ENCODE measurements at places on chromosomes 6 and 20.

DNA sequence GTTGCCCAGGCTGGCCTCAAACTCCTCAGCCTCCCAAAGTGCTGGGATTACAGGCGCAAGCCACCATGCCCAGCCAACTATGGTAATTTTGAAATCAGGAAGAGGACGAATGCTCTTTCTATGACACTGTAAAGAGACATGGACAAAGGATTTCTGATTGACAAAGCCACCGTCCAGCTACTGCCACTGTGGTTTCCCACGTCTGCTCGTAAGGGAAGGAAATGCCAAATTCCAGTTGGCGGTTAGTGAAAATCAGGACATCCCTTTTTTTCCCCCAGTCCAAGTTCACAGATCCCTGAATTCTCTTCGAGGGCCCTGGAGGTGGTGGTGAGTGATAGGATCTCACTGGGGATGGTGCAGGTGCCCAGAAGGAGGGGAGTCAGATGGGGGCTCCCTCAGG lies 31.2 kb downstream of the SNAI1 start:
- DNase-seq, result no peak

GRCh38 chr6:3072798-3073197 lies 4.5 kb downstream of the RIPK1 start:
- DNase-seq, result no peak

DNA sequence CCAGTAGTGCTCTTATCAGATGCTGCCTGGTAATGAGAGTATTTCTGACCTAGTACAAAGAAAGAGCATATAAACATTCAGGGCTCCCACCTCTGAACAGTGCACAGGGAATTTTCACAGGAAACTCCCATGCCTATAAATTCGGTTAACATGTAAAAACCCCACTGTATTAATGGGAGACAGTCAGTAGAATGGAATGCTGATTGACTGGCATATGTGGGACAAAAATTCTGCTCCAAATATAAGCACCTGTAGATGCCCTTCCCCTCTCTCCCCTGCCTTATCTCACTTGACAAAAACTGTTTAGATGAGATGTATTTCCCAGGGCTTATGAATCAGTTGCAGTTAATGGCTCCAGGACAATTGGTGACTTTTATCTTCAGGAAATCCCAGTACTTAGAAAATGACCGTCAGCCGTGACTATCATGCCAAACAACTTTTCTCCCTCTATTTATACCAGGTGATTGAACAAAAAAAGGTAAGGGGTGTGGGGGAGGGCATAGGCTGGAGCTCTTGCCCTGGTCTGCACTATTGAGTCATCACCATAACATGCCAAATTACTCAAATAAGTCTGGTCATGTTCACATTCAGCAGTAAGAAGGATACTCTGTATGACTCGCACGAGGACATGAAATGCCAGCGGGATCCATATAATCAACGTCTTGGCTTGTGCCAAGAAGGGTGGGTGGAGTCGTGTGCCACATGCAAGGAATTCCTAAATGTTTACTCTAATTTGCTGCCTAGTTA lies 176.4 kb upstream of the BMP2 start:
- DNase-seq, result peak; percentile 74

GRCh38 chr6:151652325-151652724 lies 155.2 kb upstream of the ESR1 start:
- no peak for DNase-seq

GRCh38 chr20:62192635-62193034 lies 9.8 kb downstream of the MTG2 start:
- no peak for DNase-seq

- no peak for DNase-seq
These were observed 33.7 kb downstream of the EYA4 start for GRCh38 chr6:133274813-133275212.

GRCh38 chr6:37059344-37060194 lies 54.1 kb downstream of the FGD2 start:
- peak; percentile 97 for DNase-seq

DNA sequence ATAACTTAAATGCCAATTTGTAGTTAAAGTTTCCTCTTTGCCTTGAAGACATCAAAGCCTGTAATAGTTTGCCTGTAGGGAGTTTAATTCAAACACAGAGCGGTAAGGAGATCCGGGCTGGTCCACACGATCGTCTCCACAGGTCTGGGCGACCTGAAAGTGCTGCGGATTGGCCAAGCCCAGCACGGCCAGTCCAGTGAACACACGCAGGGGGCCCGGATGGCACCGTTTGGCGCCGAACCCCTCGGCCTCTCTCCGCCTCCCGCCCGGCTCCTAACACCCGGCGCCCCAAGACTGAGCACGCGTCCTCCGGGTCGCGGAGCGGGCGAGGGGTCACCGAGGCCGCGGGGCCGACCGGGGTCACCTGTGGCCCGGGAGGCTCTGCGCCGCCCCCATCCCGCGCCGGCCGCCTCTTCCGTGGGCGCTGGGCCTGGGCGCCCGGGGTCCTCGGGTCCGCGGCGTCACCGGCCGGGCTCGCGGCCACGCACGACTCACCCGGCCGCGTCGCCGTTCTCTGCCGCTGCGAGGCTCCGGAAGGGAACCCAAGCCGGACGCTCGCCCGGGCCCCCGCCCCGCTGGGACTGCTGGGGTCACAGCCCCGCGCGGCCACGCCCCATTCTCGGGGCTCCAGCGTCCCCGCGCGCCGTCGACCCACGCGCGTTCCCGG lies 481 bp downstream of the SERPINB6 start:
- DNase-seq, result peak; percentile 27

- no peak for DNase-seq
These were observed 39.7 kb downstream of the FRMD1 start for GRCh38 chr6:168039301-168039700.

DNA sequence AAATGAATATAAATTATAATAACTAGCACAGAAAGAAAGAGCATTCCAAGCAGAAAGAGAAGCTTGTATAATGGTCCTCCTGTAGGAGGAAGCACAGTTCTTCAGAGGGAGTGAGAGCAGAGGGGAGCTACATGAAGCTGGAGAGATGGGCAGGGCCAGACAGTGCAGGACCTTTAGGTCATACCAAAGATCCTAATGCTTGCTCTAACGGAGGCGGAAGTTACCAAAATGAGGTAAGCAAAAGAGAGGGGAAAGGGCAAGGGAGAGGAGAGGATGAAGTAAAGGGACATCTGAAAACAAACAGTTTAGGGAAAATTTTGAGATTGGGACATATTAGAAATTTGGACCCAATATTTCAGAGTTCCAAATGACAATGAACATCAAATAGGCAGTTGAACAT lies 50.2 kb downstream of the HBS1L start:
- DNase-seq, result no peak

DNA sequence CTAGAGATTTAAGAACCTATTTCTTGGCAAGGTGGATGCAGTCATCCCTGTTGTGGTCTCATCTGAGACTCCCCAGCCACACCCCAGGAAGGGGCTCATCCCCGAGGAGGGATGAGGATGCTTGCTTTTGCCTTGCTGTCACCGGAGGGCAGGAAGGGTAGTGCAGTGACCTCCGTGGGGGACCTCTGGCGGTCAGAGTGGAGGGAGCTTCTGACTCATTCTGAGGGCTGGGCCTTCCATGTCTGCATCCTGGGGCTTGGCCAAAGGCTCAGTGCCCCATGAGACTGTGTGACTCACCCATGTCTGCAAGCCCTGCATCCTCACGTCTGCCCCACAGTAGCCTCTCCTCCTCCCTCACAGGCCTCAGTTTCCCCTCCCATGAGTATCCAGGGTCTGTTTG lies 38.7 kb downstream of the UQCC2 start:
- peak; percentile 92 for DNase-seq

GRCh38 chr6:117270055-117270842 lies 4.9 kb downstream of the VGLL2 start:
- no peak for DNase-seq

DNA sequence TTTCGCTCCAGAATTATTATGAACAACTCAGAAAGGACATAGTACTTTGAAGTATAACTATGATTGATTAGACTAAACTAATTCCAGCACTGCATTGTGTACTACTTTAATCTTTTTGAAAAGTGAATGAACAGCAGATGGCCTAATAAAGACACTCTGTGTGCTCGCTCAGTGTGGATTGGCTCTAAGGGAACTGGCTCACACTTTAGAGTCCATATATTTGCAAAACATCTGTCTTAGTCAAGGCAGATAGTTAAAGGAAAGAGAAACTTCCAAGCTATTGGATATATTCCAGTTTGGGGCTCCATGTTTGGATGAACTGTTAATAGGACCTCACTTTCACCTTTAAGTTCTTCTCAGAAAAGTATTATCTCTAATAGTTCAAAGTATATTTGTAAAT lies 218.9 kb downstream of the EYA4 start:
- DNase-seq, result no peak

- peak; percentile 4 for DNase-seq
These were observed 102.3 kb downstream of the SH3BGRL2 start for GRCh38 chr6:79733388-79733787.

Data from HCEC 1CT (cell line).